ENCODE measurements at places on chromosomes 16 and 17.

- no peak for DNase-seq
Measured at GRCh38 chr16:56945847-56946527, 14.0 kb downstream of the HERPUD1 start.

GRCh38 chr17:44599298-44600175, 42.3 kb downstream of the FZD2 start:
- DNase-seq = no peak

GRCh38 chr17:47762728-47763127, 29.7 kb downstream of the TBX21 start:
- DNase-seq = no peak

DNA sequence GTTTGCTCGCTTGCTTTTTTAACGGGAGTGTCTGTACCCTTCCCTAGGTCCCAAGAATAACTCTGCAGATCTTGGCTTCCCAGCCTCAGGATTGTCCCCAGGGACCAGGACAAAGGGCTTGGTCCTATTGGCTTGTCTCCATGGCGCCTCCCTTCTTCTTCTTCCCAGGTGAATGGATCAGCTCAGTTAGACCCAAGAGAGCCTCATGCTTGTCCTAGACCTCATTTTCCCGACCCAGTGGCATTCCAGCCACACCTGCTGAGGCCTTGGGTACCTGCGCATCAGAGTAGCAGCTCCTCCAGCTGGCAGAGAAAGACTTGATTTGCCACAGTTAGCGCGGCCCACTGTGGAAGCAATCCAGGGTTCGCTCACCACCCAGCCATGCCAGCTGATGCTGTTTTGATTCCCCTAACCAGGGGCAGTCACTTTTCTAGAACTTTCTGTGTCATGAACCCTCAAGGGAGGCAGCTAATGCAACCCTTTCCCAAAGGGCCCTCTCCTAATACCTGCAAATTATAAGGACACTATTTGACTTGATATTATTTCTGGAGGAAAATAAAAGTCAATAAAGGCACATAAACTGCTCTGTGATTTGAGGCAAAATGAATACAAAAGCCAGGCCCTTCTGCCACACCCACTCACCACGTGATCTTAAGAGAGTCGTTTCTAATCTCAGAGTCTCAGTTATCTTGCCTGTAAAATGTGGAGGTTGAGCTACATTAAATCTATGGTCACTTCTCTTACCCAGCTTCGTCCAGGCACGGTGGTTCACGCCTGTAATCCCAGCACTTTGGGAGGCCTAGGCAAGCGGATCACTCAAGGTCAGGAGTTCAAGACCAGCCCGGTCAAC, 13.9 kb downstream of the GPR142 start:
- no peak for DNase-seq

DNA sequence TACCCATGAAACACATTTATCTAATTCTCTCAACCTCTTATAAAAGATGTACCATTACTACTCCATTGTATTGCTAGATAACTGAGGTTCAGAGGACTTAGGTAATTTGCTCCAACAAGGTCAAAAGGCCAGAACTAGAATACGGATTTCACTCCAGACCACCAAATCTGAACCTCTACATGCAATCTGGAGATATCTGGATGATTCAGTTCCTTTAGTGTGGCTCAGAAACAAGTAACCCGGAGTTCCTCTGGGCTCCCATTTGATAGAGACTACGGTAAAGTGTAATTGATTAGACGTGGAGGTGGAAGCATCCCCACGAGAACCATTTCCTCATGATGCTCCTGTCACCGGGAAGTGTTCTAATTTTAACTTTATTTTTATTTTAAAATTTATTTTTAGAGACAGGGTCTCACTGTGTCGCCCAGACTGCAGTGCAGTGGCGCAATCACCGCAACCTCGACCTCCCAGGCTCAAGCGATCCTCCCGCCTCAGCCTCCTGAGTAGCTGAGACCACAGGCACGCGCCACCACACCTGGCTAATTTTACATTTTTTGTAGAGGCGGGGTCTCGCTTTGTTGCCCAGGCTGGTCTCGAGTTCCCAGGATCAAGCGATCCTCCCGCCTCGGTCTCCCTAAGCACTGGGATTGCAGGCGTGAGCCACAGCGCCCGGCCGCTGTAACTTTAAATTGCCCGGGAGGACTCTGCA, 608 bp upstream of the COX10 start:
- DNase-seq = no peak

DNA sequence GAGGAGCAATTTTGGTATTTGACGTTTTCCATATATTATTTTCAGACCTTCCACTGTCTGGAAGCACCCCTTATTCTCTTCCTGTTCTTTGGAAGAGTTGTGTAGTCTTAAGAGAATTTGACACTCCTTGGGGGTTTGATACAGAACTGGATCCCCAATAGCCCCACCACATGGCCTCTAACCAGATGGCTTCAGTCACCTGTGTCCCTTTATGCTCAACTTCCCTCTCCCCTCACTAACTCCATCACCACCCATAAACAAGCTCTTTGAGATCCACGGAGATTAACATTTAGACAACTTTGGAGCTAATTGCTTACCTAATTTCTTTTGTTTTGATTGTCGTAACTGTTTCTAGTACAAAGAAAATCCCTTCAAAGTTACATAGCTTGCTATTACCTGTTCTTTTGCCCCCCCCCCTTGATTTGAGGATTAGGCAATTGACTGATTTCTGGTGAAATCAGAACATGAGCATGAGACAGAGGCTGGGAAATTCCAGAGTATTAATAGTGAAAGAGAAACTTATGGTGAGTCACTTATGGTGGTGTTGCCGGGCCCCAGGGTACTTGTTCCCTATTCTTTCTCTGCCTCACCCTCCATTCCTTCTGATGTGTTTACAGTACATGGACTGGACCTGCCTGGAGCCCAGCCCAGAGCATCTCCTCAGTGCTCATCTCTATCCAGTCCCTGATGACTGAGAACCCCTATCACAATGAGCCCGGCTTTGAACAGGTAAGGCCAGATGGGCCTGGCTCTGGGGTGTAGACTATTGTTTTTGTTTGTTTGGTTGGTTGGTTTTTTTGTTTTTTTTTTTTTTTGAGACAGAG, 7.5 kb downstream of the UBE2Z start:
- no peak for DNase-seq

DNA sequence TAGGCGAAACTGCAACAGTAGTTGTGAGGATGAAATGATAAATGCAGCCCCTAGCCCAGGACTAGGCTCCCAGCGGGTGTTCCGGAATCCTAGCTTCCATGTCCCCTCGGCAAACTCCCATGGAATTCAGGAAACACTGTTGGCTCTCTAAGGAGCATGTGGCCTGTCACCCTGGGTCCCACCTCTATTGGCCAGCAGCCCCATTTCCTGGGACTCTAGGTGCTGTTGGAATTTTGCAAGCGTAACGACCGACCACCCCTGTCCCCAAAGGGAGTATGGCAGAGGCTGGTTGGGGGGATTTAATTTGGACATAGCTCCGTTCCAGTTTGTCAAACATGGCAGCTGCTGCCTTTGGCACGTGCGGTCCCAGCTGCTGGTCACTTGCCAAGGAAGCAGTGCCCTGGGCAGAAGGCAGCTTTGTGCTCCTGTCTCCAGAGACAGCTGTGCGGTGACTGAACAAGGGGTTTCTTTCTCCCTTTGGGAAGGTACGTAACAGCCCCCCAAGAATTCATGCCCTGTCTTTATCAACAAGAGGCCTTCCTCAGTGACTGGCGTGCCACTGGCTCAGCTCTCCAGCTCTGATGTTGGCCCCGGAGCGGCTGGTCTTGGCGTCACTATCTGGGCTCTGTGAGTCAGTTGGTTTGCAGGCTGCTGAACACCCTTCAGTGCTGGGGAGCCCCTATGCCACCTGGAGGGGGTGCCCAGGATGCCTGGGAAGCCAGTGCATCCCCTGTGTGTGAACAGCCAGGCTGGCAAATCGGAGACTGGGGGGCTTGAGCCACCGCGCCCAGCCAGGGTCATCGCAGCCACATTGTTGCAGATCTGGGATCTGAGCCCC, 235.2 kb upstream of the TNRC6C start:
- DNase-seq = no peak

DNA sequence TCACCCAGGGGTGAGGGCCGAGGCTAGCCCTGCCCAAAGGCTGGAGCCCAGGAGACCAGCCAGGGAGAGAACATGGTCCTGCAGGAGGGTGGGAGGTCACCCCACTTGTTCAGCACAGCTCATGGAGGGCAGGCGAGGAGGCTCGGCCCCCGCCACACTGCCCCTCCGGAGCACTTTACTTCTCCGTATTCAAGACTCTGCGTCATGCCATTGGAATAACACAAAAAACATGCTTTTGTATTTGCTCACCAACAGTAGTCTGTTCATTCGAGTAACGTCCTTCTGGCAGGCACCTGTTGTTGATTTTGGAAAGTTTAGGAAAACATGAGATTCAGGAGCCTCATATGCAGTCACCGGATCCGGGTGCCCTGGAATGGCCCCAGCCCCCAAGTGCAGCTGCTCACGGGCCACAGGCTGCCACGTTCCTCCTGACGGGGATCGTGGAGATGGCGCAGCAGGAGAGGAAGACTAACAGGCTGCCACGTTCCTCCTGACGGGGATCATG, 81.1 kb upstream of the DNAH17 start:
- DNase-seq = no peak

DNA sequence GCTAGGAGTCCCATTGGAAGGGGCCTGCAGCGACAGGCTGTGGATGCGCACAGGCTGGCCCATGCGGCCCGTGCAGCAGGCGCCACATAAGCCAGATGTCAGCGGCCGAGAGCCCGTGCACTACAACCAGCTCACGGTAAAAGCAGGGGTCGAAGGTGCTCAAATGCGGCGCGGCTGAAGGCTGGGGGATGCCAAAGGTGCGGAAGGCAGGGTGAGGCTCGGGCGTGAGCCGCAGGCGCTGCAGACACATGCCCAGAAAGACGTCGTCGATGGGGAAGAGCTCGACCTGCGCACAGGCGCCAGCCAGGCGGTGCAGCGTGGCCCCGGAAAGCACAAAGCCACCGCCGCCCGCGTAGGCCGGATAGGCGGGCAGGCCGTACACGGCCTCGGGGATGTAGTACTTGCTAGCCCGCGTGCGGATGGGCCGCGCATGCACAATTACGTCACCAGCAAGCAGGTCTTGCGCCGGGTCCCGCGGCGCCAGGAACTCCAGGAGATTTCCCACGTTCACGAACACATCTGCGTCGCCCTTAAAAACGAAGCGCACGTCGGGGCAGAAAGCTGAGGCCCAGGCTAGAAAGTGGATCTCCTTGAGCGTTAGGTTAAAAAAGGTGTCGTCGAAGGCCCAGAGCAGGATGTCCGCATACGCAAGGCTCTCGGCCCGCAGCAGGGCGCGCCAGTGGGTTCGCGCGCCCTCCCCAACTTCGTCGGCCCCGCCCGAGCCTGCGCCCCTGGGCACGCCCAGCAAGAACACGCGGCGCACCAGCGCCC, 1.3 kb downstream of the B3GNT9 start:
- DNase-seq = no peak

- DNase-seq = no peak
Measured at GRCh38 chr16:86893506-86893905, 315.2 kb downstream of the FOXL1 start.

- no peak for DNase-seq
Measured at GRCh38 chr16:71254832-71255525, 24.5 kb upstream of the HYDIN start.

DNA sequence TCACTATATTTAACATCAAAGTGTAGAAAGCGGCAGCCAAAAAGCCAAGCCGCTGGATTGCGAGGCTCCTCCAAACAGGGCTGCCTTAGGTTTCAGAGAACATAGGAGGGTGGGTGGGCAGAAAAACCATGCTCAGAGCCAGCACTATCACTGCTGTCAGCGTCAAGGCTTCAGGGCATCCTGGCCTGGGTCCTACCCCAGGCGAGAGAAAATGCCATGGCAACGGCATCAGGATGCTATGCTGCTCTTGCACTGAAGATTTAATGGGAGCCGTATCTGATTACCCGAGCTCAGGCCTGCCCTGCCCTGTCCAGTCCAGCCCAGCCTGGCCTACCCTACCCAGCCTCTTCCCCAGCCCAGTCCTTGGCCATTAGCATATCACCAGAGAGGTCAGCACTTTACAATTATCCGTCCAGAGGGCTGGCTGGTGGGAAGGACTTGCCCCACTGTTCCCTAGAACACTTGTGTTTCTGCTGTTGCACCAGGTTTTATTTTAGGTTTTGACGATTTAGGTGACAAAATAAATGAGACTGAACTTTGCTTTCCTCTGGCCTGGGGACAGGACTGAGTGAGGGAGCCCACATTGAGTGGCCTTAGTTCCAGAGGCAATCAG, 61.1 kb downstream of the TOM1L2 start:
- no peak for DNase-seq

DNA sequence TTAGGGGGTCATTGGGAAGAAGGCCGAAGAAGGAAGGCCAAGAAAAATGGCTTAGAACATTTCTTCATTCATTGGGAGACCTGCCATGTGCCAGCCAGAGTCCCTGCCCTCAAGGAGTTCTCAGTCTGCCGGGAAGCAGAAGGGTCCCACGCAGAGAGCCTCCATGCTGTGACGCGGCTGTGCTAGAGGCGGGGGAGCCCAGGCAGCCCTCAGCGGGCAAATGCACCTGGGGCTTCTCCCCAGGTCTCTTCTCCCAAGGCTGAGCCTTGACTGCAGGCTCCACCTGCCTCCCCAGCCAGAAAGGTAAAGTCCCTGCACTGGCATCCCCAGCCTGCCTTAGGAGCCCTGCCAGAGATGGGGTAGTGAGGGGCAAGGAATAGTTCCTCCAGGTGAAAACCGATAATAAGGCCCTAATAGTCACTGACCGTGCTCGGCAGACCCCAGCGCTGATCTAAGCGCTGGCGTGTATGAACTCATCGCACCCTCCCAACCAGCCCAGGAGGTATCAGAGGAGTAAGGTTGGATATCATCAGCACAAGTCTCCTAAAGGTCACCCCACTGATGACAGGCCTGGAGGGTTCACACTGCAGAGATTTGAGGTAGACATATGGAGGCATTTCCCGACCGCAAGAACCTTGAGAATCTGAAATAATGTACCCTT, 6.0 kb upstream of the CDR2L start:
- no peak for DNase-seq

DNA sequence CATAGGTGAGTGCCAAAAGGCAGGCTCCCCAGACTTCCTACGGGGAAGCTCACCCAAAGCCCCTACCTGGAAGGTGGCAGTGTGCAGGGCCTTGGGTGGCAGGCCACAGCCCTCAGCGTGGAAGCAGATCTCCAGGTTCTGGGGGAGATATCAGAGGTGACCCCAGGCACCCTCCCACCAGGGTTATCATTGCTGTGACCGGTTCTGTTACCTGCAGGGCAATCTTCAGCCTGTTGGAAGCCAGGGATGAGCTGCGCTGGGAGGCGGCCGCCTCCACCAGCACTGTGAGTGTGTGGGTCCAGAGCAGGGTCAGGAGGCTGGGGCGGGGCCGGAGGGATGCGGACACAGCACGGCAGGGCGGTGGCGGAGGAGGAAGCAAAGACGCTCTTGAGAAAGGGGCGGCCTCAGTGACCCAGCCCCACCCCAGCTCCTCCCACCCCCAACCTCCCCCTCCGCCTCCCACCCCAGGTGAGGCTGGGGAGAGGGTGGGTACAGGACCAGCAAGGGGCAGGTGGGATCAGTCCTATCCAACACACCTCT, 13.1 kb downstream of the UNC13D start:
- DNase-seq = no peak

- DNase-seq = no peak
Measured at GRCh38 chr16:23691483-23692189, 12.9 kb downstream of the PLK1 start.

- DNase-seq = no peak
Measured at GRCh38 chr16:78985716-78986605, 614.6 kb downstream of the MAF start.

GRCh38 chr17:67358612-67359011, 7.8 kb downstream of the PSMD12 start:
- no peak for DNase-seq

- no peak for DNase-seq
Measured at GRCh38 chr17:63816123-63816522, 11.1 kb upstream of the PSMC5 start.

All from stimulated activated CD8-positive, alpha-beta memory T cell treated with anti-CD3 and anti-CD28 coated beads, Interleukin-7, amount 100 ng/mL, for 1 hour (primary cell).